ENCODE measurements at places on chromosomes 7 and 10.

GRCh38 chr7:159177284-159177953, 32.8 kb upstream of the VIPR2 start:
- DNase-seq: no peak

- DNase-seq: no peak
These were observed 631.1 kb upstream of the MBL2 start for GRCh38 chr10:53403688-53404087.

DNA sequence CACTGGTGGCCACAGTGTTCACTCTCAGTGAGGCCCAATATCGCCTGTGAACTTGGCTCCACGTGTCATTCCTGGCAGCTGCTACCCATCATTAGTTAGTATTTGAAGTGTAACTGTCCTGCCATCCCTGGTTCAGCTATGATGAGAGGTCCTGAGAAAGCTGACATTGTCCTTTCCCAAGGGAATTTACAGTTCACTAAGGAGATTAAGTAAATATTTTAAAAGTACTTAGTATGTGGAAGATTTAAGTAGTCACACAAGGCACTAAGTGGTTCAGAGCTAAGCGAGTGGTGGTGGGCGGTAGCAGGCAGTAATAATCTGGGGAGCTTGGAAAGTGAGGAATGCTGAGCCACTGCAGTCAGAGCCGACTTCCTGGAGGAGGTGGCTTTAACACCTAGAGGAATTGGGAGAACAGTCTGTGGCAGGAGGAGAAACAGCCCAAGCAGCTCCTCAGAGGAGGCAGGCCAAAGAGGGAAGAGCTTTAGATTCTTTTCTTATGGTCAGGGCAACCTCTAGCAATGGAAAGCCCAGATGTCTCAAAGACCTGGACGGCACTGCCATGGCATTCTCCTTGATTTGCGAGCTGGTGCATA, 519.7 kb downstream of the LRMDA start:
- DNase-seq: no peak

- DNase-seq: peak; percentile 53
These were observed 181.9 kb downstream of the AKR1D1 start for GRCh38 chr7:138258197-138258559.

DNA sequence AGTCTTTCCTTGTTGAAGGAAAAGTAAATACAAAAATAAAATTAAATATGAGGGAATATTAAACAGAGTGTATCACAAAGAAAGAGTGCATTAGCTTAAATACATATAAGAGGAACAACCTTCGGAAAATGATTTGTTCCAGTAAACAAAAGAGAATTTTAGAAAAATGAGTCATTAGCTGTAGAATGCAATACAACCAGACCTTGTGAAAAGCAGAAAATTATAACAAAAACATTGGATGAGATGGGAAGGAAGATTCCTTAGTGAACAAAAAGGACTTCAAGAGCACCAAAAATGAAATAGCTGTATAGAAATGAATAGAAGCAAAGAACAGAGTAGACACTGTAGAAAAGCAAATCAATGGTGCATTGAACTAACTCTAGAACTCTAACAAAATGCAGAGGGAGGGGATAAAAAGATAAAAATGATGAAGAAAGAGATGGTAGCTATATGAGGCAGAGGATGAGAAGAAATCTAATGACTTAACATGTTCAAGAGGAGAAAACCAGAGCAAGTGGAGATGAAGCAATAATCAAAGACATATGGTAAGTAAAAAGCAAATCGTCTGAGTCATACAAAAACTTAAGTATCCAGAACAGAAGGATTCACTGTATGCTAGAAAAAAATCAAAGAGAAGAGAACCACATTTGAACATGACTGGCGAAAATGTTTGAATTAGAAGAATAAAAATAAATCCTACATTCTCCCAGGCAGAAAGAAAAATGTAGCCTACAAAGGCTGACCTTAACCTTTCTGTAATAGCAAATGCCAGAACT, 190.5 kb downstream of the TMEM26 start:
- DNase-seq: no peak

DNA sequence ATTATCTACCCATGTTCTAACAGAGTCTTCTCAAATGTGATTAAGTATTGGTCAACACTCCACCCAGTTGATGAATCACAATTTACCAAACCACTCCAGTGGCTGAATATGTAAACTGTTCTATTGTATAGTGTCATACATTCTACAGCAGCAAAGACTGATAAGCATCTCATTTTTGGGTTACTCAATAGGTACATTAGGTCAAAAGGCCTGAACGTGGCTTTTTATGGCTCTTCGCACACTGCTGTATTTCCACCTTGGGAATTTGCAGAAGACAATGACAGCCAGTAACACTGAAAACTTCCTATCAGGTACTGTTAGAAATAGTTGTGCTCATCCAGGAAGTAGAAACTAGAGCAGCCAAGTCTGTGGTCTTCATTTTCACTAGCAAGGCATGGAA, 166.9 kb downstream of the GLI3 start:
- DNase-seq: no peak

GRCh38 chr10:78321500-78321899, 287.8 kb downstream of the RPS24 start:
- DNase-seq: no peak

Measured in SK-N-DZ (cell line).